Fibroblast of the aortic adventitia (primary cell): ENCODE measurements at places on chromosomes 1 and 21. TPM values are rescaled to one million over a fixed set of nuclear protein-coding genes. Genes with fewer than 3 reads are reported as not detected.

DNA sequence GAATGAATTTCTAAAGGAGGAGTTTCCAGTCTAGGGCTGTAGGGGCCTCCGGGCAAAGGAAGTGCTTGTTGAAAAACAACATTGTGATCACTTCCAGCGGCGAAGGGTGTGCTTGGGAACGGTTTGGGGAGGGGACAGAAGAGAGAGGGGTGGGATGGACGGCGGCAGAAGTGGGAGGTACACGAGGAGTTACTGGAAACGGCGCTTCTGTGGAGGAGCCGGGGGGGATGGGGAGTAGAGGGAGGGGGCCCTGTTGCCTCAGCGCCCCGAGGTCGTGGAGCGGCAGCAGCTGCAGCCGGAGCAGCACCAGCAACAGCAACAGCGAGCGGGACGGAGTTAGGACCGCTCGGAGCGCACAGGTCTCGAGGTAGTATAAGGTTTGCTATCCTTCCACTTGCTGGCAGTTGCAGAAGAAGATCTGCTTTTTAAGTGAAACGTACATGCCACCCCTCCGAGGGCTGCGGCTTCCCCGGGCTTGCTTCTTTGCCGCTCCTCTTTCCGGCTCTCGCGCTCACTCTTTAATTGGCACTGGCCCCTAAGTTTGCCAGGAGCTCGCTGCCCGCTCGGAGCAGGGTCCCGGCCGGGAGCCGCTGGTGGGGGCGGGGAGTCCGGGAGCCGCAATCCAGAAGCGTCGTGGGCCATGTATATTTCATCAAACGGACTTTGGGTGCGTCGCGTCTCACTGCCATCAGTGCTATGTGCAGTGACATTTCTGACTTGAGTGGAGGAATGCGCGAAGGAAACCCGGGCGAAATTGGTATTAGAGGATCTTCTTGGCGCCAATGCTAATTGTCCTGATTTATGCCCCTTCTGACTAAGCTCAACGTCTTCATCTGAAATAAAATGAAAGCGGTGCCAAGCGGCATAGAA, 771 bp upstream of the NTNG1 start:
- peak; percentile 59 for DNase-seq

DNA sequence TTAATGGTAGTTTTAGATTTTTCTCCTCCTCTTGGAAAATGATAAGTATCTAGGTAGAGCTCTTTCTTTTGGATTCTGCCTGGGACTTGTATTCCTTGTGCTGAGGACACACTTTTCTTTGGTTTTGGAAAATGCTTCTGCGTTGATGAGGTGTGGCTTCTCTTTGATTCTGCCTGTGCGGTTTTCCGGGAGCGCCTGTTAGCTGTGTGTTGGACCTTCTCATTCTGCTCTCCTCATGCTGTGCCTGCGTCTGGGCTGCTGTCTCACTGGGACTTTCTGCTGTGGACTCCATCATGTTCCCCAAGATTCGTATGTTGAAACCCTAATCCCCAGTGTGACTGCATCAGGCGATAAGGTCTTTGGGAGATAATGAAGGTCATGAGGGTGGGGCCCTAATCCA, 21.0 kb downstream of the C1orf174 start:
- no peak for DNase-seq

GRCh38 chr1:72037745-72038343, 244.5 kb downstream of the NEGR1 start:
- DNase-seq: peak; percentile 72

TIE1 gene
- 0.81 and 5.2 TPM in 2 replicates for total RNA-seq

CLCNKA gene
- 0.09 and 0.25 TPM in 2 replicates for total RNA-seq

AIRE gene
- total RNA-seq: not detected in 2 replicates
